ENCODE measurements at places on chromosomes 2 and 18. TPM values are rescaled to one million over a fixed set of nuclear protein-coding genes. Genes with fewer than 3 reads are reported as not detected.

Gene SLC4A5
- total RNA-seq = 2.0 TPM

DNA sequence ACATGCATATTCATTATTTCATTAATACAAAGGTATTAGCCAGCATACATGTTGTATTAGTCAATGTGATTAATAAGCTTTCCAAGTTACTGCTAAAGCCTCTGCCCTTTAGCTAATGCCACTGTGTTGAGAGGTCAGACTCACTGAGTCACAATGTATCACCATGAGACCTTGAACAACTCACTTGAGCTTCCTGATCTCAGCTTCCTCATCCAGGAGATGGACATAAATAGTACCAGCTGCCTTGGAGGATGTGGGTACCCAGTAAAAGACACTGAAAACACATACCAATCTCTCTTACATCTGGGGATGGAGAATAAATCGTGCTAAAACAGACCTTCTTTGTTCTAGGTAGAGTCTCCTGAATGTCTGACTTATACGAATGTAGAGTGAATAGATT, 224.6 kb downstream of the EPHA4 start:
- no peak for DNase-seq

GRCh38 chr2:152062125-152063091, 36.4 kb downstream of the CACNB4 start:
- peak; percentile 78 for DNase-seq

DNA sequence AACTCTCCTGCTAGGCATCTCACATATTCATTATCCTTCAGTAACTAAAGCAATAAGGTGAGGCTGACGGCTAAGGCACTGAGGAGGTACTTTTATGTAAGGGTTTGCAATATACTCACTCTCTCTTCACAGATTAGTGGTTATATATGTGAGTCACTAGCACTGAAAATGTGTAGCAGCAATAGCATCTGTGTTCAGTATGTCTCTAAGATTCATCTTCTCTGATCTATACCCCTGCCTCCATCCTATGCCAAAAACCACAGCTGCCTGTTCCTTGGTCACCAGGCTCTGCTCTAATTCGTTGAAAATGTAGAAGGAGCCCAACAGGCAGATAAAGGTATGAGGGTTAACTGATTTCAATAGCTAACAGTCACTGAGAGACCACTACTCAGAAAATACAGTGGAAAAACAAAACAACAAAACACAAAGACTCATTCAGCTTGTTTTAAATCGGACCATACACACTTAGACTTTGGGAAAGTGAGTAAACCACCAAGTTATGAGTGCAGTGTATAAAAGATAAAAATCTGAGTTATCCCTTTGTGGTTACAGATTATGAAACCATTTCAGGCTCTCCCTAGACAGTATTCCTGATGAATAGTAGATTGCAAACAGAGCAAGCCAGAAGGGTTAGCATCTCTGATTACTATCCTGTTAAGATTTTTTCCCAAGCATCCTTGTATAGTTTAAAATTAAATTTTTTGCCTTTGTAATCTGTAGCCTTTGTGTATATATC, 75.3 kb upstream of the CYP26B1 start:
- peak; percentile 12 for DNase-seq

- DNase-seq = no peak
Measured at GRCh38 chr2:37982847-37983246, 57.8 kb downstream of the RMDN2 start.

DNA sequence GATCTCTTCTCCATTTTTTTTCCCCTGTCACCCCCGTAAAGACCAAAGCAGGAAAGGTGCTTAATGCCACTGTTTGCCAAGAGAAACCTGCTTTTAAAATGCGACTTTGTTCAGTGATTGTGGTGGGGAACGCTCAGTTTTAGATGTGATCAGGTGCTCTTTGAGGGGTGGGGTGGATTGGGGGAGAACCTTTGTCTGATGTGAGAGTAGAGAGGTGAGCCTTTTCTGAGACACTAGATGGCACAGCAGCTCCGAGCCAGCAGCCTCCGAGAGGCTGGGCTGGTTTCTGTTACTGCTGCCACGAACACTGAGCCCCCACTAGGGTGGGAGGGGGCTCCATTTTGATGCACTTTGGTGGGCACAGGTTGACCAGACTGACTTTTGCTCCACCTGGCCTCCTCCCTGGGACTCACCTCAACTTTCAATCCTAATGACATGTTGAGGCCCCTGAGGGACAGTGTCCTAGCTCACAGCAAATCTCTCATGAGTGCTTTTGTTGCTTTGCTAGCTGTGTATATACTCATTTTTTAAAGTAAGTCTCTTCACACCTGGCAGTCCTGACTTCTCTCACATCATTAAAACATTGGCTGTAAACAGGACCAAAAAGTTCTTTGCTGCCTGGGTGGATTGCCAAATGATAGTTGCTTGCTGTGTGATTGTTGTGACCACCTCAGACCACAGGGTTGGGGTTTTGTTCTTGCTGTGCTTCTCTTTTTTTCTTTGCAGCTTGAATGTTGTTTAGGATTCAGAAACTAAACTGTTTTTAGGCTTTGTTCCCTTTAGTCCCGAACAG, 98.2 kb upstream of the MAP3K20 start:
- DNase-seq = no peak

DNA sequence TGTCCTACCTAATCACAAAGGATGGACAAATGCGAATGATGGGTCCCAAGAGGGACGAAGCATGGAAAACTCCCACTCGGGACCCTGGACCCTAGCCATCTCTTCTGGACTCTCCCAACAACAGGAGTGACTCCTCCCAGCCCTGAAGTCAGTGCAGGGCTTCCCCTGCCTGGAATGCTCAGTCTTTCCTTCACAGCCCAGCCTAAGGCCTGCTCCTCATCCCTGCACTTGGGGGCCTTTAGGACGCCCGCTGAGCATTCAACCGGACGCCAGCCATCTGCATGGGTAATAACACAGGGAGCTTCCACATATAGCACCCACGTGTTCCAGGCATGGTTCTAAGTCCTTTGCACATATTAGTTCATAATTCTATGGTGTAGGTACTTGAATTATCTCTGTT, 237.5 kb downstream of the KLHL29 start:
- DNase-seq = no peak

- no peak for DNase-seq
Measured at GRCh38 chr2:12361506-12361905, 355.2 kb upstream of the TRIB2 start.

- no peak for DNase-seq
Measured at GRCh38 chr2:37615804-37616676, 55.4 kb downstream of the CDC42EP3 start.

GRCh38 chr2:74919827-74920226, 38.6 kb upstream of the POLE4 start:
- DNase-seq = peak; percentile 52

Gene G6PC2
- not detected for total RNA-seq

DNA sequence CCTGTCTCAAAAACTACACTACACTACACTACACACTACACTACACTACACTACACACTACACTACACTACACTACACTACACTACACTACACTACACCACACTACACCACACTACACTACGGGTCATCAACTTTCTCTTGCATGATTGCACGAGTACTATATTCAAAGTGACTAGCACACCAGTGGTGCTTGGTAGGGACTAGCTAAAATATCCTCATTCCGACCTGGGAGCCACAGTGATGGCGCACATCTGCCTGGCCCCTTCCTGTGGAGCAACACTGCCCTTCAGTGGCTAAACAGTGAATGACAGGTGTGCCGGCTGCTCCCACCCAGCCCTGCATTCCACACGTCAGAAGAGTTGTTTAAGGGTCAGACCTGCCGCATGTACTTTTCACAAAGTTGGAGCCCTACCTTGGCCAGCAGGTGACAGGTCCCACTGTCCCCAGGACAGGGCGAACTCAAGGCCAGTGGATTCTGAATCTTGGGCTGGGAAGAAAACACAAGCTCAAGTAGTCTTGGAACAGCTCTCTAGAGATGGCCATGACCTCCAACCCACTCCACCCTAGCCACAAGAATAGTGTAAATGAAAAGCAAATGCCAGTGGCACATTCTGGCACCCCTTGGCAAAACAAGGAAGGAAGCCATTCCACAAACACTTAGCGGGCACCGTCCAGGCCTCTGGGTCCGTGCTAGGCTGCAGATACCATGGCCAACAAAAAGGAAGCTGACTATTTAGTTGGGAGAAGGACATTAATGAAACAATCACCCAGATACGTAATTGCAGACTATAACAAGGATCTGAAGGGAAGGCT, 79.7 kb upstream of the MSH2 start:
- DNase-seq = peak; percentile 76

GRCh38 chr2:226869371-226869770, 33.5 kb downstream of the RHBDD1 start:
- DNase-seq = no peak

Gene UPP2
- not detected for total RNA-seq

DNA sequence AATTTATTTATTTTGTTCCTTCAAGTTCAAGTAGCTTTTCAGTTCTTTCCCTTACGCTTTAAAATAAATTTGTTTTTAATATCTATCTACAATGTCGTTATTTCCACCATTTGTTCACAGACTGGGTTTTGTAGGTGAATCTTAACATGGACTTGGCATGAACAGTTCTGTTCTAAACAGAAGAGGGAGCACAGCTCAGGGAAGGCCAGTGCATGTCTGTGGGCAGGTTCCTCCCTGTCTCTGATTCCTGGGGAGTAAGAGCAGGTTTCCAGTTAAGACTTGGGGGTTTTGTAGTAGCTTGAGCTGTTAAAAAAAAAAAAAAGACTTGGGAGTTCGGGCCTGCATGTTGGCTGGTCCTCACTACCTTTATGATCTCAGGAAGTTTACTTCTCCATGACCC, 11.1 kb downstream of the TTL start:
- peak; percentile 51 for DNase-seq

DNA sequence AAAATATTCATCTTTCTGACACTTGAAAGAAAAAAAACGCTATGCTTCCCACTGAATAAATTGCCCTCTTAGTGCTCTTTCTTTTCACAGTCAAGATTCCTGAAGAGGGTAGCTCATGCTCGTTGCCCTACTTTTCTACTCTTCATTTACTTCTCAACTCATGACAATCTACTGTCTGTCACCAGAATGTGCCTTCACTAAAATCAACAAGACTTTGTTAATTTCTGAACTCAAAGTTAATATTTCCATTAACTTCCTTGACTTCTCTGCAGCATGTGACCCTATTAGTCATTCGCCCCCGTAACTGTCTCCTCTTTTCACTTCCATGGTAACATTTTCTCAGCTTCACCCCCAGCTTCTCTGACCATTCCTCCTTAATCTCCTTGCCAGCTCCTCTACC, 98.9 kb upstream of the MAPRE2 start:
- no peak for DNase-seq

Gene CCDC74B
- total RNA-seq = 3.5 TPM

DNA sequence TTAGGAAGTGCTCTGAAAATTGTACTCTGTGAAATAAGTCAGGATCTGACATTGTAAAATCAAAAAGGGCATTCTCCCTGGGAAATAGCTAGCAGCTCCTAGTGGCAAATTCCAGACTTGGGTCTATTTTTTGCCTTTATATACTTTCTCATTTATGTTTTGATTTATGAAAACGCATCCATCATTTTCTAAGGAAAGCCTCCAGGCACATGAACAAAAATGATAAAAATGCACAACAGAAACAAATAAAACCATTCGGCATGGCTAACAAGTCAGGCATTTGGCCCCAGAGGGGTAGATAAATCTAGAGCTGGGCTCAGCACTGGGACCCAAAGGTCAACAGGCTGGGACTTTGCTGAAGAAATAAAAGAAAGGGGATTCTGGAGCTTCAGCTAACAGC, 167.0 kb downstream of the BCL11A start:
- DNase-seq = no peak

DNA sequence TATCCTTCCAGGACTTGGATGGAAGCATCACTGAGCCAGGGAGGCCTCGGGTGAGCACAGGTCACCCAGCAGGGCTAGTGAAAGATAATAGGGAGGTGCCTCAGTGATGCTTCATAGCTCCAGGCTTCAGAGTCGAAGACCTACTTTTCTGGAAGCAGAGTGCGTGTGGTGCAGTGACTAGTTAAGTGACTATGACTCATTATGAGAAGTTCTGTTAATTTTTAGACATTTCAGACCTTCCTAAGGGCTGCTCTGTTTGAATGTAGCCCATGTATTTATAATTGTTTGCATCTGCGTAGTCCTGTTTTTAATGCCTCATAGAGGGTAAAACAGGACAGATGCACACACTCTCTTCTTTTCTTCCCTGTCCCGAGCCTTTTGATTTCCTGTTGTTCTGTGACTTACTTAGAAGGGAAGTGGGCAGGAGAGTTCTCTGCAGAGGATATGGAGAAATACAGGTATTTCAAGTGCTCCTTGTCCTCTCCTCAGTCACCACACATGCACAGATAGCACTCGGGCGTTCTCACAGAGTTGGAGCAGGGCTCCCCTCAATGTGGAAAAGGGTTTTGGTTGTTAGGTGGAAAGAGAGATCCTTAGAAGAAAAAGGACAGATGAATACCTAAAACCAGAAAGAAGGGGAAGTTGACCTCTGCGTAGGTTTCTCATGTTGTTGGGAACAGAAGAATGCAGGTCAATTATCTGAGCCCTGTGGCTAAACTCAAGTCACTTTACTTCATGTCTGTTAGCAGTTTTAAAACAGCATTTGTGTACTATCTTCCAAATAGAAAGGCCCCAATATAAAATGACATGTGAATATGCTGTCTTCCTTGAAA, 34.7 kb downstream of the RALB start:
- peak; percentile 39 for DNase-seq

- DNase-seq = peak; percentile 18
Measured at GRCh38 chr2:219868635-219869034, 241.2 kb downstream of the SLC4A3 start.

- no peak for DNase-seq
Measured at GRCh38 chr2:8602809-8603208, 79.0 kb upstream of the ID2 start.

Gene VAMP8
- total RNA-seq = 9.5 TPM

- DNase-seq = no peak
Measured at GRCh38 chr2:201183365-201183727, 405 bp downstream of the CASP10 start.

DNA sequence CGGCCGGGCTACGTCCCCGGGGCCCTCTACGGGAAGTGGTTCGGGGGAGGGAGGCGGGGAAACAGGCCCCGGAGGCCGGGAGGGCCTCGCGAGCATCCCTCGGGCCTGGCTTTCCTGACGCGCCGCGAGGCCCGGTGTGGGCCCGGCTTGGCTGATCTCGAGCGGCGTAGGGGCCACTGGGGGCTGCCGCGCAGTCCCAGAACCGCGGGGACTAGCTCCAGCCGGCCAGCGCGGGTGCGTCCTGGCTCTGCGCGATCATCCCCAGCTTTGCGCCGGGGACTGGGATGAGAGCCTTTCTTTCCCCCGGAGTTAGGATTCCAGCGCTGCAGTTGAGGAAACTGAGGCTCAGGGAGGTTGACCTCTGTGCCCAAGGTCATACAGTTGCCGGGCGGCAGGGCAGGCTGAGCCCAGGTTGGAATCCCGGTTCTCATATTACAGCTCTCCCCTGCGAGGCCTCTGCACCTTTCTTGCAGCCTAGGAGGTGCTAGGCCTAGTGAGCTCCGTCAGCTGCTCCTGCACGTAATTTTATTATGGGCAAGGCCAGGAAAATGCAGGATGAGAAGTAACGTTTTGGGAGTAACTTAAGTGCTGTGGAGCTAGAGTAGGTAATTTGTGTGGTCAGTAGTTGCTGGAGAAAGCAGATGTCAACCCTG, 501 bp downstream of the LPIN1 start:
- DNase-seq = peak; percentile 30

Gene ABCB6
- total RNA-seq = 46.2 TPM

Gene PIGN
- total RNA-seq = 26.3 TPM
